ENCODE measurements at places on chromosomes 5 and 9.
A peak's percentile ranks its signal among the peaks of the same experiment; 100 is the strongest.

- DNase-seq: no peak
Measured at GRCh38 chr5:20610681-20611080, 622.7 kb upstream of the CDH18 start.

DNA sequence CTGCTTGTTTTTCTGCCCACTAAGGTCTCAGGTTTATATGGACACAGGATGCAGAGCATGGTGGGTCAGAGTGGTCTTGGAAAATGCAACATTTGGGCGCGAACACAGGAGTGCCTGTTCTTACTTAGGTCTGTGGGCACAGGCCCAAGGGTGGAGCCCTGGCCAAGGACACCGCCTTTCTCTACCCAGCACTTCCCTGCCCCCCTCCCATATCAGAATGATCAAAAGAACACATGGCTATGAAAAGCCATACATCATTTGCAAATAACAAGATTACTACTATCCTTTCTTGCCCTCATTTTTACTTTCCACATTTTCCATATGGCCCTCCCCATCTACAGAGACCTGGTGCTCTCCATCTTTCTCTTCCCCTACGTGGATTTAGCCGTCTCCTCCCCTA lies 162.2 kb downstream of the ENC1 start:
- DNase-seq: no peak

DNA sequence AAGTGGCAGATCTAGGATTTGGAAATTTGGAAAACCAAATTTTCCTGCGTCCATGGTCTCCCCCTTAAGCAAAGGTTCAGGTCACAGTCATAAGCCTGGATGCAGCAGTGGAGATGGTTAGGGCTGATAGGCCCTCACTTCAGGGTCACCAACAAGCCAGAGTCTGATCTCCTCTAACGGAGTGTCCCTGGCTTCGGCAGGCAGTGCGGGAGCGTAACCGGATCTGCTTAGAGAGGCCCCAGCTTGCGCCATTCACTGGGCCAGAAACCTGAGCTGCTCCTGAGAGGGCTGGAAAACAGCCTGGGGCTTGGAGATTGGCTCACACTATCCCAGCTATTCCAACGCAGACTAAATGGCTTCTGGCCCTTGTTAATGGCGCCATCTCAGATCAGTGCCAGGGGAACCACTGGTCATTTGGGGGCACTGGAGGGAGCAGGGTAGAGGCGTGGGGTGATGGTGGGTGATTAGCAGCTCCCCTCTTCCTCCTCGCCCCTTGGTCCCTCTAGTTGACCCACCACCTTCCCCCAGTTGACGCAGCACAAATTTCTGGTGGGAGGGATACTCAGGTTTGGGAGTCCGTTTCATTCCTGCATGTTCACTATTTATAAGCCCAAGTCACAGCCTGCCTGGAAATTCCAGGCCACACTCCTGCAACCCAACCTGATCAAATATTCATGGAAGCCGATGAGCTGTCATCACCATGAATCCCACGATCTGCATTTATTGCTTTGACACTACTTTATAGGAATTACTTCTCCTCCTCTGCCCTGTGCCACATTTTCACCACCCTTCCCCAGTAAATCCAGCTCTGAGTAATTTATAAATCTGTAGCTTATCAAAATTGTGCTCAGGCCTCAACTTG lies 134.6 kb upstream of the CPEB4 start:
- no peak for DNase-seq

DNA sequence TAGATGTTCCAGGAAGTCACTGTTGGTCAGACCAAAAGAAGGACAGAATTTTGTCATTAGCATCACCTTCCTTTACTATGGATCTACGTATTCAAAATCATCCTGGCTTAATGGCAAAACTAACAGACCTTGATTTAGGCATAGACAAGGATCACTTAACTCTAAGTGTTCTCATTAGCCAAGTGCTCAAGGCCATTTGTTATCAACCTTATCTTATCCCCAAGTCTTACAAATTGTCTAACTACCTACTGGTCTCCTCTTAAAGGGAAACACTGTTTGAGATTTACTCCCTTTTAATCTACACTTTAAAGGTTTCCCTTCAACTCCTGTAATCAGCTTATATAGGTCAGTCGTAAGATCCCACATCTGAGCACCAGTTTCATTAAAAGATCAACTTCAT lies 1197.5 kb upstream of the C9orf72 start:
- DNase-seq: no peak

DNA sequence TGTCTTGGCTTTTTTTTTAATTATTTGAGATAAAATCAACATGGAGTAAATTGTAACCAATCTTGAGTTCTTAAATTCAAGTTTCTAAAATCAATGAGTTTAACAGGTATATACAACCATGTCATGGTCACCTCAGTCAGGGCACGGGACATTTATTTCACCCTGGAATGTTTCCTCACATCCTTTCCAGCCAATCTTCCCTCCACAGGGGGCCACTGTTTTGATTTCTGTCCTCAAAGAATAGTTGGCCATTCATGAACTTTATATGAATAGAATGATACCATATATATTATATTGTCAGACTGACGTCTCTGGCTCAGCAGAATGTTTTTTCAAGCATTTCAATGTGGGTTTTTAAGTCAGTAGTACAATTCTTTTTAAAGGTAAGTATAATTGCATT lies 806 bp downstream of the ZNF474 start:
- no peak for DNase-seq

DNA sequence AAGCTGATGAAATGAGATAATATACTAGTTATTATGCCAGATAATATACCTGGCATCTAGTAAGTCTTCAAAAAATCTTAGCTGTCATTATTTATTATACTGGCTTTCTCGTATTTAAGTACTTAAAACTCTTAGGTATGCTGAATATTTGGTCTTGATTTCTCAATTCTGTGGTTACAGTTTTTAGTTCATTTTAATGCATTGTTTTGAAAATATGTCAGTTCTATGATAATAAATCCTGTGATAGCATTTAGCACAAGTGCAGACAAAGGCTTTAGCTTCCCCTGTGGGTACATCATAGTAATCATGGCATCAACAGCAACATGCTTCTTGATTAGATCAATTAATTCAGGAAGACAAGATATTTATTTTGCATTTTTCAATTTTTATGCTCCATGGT lies 133.0 kb downstream of the SMC2 start:
- no peak for DNase-seq

DNA sequence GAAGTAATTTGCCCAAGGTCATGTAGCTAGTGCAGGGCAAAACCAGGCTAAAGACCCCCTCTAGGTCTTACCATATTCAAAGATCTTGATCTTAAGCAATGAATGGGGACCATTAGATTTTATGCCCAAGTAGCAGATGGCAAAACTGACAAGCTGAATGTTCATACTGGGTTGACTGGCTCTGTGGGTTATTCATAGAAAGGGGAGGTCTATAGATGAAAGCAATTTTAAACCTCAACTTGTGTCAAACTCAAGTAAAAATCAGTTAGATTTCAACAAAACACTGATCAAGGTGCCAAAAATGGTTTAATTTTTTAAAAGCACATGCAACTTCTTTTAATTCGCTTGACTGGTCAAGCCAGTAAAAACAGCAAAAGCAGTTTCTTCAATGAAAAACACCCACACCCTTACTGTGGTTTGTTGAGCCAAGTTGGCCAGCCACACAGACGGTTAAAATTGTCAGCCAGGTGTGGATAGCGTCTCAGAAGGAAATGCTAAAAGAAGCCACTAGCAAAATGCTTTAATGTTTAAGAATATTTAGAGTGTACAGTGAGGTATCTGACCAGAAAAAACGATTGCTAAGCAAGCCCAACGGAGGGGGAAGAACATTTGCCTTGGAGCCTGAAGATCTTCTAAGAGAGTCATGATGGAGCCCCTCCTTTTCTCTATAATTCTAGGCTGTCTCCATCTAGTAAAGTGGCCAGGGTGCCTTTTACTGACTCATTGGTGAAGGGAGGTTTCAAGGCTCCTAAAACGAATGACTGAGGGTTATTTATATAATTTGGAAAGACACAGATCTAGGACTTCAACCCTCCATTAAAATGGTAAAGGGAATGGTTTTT lies 539.6 kb upstream of the CLINT1 start:
- no peak for DNase-seq

DNA sequence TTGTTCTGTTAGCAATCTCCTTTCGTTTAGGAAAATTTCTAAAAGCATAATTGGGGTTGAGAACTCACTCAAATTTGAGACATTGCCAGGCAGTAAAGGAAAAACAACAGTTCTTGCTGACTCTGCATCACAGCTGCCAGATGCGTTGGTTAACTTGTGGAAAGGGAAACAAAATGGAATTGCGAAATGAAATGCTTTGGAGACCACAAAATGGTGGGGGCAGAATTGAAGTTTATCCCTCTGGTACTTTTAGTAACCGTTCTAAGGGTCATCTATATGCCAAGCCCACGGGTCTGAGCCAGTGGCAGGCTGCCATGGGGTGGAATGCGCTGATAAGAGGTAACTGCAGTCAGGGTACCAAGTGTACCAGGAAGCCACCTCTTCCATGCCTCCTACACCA lies 28.6 kb upstream of the SELENOP start:
- DNase-seq: no peak

DNA sequence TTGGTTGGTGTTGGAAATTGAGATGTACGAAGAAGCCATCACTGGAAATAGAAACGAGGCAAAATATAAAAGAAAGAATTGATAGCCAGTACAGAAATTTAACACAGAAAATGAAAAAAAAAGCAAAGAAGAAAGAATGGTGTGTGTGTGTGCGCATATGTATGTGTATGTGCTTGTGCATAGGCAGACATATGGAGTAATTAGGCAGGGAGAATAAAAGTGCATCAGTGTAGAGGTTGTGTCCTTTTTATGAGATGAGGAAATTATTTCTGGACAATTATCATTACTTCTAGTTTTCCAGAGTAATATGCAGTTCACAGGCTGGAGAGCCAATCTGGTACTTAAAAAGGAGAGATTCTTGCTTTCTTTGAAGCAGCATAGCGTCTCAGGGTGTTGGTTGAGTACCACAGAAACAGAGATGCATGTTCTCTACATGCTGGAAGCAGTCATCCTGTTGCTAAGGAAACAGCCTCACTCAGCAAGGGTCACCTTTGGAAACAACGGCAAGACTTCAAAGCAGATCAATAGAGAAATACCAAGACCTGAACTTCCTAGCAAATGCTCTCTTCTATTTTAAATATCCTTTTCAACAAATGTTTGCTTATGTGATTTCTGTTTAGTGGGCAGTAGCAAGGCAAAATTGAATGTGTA lies 172.7 kb downstream of the TAF11L14 start:
- no peak for DNase-seq

- DNase-seq: peak; percentile 74
Measured at GRCh38 chr9:128863647-128864046, 18.1 kb downstream of the KYAT1 start.

DNA sequence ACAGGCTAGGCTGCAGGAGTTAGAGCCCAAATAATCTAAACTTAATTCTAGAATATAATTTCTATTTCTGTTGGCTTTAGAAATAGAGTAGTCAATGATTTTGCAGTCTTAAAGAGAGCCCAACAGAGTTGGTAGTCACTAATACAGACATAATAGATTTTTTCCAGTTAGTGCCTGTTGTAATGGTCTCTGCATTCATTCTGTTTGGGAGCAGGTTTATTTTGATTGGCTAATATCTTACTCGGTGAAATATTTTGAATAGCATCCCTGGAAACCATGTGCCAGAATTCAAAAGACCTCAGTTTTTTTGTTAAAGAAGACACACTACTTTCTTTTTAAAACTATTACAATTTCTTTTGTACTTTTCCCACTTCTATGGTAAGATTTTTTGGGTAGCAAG lies 107.2 kb downstream of the RASGRF2 start:
- DNase-seq: no peak

Measured in stimulated activated CD4-positive, alpha-beta T cell treated with anti-CD3 and anti-CD28 coated beads, Interleukin-15, amount 100 ng/mL, for 1 hour (primary cell).